Upper lobe of left lung (tissue), 6 donors: ENCODE measurements at places on chromosomes 7 and 10. TPM values are rescaled to one million over a fixed set of nuclear protein-coding genes. Genes with fewer than 3 reads are reported as not detected.

GRCh38 chr7:99094401-99094800 lies 49.5 kb downstream of the SMURF1 start:
- no peak for DNase-seq

DNA sequence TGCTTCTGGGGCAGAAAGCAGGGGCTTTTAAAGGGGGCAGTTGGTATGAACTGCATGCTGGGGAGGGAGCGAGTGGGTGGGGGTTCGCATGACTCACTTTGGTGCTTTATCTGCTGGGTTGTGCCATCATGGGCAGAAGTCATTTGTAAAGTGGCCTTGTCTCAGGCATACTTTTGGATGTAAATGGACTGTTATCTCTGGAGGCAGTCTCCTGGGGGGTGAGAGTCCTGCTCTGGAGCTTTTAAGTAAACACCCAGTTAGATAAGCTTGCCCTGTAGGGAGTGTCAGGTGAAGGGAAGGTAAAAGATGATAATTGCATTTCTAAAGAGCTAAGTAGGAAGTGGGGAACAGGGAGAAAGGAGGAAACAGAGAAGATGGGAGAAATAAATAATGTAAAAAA lies 1.6 kb upstream of the GSTO1 start:
- no peak for DNase-seq

ACTR3C gene
- 21.5 TPM for total RNA-seq

C10orf67 gene
- total RNA-seq = 2.3 TPM
